ENCODE measurements at places on chromosomes 2 and 18.

DNA sequence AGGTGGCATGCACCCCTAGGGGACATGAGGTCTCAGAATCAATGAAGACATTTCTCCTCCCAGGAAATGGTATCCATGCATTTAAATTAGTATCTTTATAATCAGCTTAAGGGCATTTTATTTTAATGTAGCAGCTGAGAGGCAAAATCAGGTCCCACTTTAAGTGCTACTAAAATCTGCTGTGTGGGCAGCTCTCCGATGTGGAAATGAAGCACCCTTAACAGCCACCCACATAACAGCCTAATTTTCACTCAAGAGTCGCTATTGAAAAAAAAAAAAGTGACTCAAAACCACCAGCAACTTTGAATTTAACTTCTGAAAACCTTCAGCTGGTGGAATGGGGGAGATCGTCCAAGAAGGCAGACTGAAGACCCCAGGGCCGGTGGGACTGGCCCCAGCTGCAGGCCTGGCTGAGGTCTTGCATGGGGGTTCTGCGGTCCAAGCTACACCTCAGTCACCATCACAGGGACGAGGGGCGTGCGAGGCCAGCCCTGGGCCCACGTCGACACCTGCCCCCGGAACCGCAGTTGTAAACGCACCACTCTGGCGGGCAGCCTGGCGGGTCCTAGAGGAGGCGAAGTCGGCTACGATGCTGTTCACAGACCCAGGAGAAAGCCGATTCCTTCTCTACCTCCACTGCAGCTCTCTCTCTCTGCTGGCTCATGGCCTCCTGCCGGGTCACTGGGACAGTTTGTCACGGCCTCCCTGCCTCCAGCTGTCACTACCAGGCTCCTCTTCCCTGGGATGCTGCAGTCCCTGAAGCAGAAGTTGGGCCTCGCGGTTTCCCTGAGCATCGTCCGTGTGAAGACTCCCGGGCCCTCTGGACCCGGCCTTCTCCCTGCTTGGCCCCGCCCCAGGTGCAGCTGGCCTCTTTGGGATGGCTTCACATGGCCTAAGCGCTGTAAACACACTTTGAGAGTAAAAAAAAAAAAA is 111.9 kb downstream of the KCNF1 start:
- DNase-seq: no peak

DNA sequence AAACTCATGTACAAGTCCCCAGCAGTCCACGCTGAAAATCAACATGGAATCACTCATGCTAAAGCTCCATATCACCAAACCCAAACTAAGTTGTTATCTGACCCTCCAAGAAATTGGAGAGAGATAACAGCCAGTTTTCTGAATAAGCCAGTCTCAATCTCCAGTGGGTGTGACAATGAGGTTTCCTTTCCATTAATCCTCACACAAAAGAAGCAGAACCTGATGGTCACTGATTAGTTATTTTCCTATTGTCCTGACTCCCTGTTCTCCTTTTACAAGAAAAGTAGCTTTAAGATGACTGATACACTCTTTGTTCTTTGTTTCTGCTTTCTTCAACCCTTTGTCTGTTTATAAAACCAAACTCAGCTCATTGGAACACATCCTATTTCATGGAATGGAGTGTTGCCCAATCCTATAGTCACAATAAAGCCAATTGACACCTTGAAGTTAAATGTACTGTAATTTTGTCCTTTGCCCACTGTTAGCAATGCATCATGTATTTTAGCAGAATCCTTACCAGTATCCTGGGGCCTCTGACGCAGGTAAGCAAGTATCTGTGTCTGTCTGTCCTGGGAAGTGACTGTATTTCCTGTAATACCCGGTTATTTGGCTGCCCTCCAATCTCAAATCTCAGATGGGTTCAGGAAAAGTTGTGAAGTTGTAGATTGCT is 30.6 kb upstream of the SH3RF3 start:
- DNase-seq: no peak

GRCh38 chr2:26982102-26982742 is 11.8 kb downstream of the MAPRE3 start:
- DNase-seq: no peak

GRCh38 chr2:71156573-71156972 is 26.1 kb downstream of the MPHOSPH10 start:
- DNase-seq: no peak

DNA sequence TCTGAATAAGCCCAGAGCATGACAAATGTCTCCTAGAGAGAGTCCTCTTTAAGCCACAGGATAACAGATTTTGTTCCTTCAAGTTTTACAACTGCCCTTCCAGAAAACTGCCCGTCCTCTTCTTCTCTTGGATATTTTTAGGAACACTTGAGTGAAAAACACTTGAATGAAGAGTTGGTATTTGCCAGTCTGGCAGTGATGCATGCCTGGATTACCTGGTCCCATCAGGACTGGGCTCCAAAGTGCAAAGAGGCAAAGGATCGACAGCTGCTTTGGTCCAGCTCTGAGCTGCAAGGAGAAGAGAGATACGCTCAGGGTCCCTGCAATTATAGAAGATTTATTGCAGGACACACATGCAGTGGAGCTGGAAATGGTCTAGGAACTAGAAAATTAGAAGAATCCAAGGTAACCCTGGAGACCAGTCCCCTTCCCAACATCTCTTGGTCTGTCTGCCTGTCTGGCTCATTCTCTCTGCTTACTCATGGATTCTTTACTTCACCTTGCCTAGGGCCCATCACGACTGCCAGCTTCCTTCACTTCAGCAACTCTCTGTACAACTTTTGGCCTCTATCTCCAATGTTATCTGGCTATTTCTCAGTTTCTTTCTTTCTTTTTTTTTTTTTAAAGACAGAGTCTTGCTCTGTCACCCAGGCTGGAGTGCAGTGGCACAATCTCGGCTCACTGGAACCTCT is 112.1 kb upstream of the SIX2 start:
- DNase-seq: no peak

DNA sequence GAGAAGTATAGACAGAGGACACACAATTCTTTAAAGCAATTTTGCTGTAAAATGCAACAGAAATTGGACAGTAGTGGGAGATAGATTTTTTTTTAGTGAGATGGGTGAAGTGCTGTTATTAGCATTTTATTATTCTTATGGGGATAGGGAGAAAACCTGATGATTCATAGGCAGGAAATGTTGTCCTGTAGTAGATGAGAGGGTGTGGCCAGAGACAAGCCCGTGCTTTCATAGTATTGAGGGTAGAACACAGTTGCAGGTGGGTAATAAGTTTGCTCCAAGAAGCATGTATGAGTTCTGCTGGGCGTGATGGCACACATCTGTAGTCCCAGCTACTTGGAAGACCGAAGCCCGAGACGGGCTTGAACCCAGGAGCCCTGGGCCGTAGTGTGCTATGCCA is 128.3 kb upstream of the ARHGAP28 start:
- no peak for DNase-seq

- peak; percentile 53 for DNase-seq
These were observed 61.2 kb downstream of the FAM171B start for GRCh38 chr2:186755066-186755465.

- no peak for DNase-seq
These were observed 220.4 kb downstream of the ZNF516 start for GRCh38 chr18:76274468-76275289.

- DNase-seq: no peak
These were observed 278.2 kb downstream of the IKZF2 start for GRCh38 chr2:212873256-212873655.

GRCh38 chr18:52216666-52217065 is 123.3 kb upstream of the DCC start:
- no peak for DNase-seq

- DNase-seq: no peak
These were observed 9.6 kb downstream of the COL6A3 start for GRCh38 chr2:237404413-237404812.

DNA sequence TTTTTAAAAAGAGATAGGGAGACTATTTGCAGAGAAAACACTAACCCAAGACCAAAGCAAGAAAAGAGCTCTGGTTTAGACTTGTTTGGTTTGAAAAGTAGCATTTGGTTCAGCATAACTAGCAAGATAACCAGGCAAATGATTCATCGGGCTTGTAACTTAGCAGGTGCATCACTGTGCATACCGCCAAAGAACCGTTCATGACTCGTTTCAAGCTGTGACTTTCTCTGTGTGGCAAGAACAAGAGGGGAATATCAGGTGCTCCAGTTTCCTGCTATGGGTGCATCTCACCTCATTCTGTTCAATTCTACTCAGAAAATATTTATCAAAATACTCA is 244.9 kb downstream of the ETAA1 start:
- no peak for DNase-seq

GRCh38 chr2:778731-779350 is 101.6 kb upstream of the TMEM18 start:
- DNase-seq: no peak

DNA sequence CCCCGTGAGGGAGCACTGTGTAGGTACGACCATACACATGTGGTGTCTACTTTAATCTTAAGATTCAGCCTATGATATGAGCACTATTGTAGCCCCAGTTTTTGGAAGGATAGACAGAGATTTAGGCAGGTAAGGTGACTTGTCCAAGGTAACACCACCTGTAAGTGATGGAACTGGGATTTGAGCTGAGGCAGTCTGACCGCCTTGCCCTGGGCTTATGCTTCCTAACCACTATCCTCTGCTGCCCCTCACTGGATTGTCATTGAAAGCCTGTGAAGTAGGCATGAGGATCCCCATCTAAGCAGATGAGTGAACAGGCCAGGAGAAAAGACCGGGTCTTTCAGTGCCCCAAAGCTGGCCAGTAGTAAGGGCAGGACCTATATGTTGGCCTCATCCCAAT is 343.8 kb downstream of the CYRIA start:
- DNase-seq: no peak

DNA sequence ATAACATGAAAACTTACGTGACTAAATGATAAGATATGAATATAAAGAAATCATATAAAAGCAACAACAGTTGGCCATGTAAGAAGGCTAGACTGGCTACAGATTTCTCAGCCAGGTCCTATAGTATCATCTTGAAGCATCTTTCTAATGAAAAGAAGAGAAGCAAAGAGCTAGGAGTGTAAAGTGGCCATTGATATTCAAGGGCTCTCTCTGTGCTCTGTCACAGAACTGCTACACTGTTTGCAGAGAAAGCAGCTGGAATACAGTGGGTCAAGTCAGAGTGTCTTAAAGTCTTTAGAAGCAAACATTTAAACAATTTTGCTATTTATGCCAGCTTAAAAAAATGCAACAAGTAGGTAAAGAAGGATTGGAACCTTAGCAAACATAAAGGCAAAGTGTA is 118.8 kb downstream of the SCN9A start:
- DNase-seq: no peak

GRCh38 chr18:45749918-45750689 is 26.1 kb downstream of the SLC14A1 start:
- no peak for DNase-seq

DNA sequence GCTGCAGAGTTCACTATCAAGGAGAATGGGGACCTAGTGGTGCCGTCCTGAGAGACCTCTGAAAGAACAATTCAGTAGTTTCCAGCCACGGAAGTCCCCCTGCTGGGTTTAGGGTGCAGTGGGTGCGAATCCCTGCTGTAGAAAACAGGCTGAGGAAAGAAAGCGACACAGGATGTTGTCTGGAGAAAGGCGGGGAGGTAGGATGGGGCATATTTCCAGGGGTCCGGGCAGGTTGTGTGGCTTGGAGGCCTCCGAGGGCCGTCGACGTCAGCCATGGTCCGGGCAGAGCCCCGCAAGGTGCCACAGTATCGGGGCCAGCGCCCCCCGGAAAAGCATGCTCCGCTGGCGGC is 807 bp upstream of the CREB1 start:
- no peak for DNase-seq

Measured in smooth muscle cell of the brain vasculature (primary cell).